Ureter (tissue), 1 donor: ENCODE measurements at places on chromosomes 4 and X. TPM values are rescaled to one million over a fixed set of nuclear protein-coding genes. Genes with fewer than 3 reads are reported as not detected.

Gene HS3ST1
- 9.8 TPM for total RNA-seq

Gene GAGE12H
- not detected for total RNA-seq

Gene XAGE1B
- not detected for total RNA-seq

DNA sequence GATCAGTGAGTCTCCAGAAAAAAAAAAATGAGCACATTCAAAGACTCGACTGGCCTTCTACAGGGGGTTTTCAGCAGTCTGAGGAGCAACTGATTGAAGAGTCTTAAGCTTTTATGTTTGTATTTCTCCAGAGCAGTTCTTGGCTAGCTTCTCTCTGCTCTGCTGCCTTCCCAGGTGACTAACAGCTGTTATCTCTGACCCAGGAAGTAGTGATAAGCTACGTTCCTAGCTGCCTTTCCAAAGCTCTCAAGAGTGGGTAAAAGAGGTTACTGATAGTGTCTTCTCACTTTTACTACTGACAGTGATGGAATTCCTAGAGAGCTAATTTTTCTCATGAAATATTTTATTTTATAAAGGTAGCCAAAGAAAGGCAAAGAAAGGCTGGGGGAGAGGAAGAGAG lies 66.6 kb downstream of the ENOX2 start:
- no peak for DNase-seq

DNA sequence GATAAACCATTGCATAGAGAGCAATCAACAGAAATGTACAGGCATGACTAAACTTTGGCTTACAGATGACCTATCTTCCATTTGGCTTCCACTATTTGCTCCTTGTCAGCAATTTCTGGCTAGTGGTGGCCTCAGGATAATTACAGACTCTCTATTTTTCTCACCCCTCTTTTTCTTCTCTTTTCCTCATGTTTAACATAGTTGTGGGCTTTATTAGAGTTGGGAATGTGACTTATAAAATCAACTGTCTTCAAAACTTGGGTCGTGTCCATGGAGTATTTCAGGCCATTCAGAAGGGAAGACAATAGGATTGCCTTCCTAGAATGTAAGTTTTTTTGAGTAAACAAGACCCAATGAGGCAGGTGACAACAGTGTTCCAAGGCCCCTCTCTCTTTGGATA lies 236.2 kb downstream of the FRAS1 start:
- DNase-seq, result no peak

GRCh38 chr4:128979934-128980333 lies 113.4 kb downstream of the SCLT1 start:
- no peak for DNase-seq

Gene MPP1
- 21.9 TPM for total RNA-seq

Gene SSX4B
- not detected for total RNA-seq

DNA sequence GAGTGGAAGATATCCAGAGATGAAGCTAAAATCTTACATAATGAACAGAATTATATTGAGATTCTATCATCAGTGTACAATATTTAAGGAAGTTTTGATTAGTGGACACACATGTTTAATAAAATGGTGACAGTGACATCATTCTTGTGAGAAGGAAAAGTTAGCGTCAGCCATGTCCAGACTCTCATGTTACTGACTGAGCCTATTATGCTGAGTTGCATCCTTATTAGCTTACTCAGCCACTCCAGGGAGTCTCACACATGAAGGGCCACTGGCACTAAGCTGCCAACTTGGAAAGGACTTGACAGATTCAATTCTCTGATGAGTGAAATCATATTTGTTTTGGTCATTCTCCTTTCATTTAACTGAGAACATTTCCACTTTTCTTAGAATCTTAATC lies 170.6 kb downstream of the BANK1 start:
- no peak for DNase-seq

- no peak for DNase-seq
Measured at GRCh38 chrX:110021258-110022022, 18.5 kb downstream of the TMEM164 start.

DNA sequence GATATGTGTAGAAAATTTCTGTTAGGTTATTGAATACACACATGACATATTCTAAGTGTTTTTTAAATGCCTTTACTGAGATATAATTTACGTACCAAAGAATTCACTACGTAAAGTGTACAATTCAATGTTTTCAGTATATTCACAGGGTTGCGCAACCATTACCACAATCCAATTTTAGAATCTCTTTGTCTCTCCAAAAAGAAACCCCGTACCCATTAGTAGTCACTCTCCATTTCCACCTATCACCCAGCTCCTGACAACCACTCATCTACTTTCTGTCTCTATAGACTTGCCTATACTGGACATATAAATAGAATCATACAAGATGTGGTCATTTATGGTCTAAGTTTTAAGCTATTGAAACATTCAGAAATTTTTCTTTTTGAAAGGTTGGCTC lies 53.0 kb upstream of the FBXW7 start:
- no peak for DNase-seq

DNA sequence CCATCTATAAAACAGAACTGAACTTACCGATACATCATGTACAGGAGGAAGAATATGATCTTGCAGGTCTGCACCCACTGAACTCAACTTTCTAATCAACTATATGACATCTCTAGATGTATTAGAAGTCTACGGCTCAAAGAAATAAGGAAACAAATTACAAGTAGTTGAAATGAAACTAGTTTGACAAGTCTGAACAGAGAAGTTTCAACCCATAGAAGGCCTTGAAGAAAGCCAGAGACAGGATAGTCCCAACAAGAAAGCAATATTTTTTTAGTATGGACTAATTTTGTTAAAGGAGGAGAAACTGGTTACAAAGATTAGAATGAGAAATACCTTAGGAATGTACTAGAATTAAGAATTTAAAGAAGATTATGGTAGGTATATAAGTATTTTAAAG lies at the start of gene TMPRSS11A:
TSS of gene TMPRSS11A (minus strand) at position 138 of the 400 bp plus-strand sequence. CDS start at position 38, 100 bp downstream.
- DNase-seq, result no peak
